ENCODE measurements at places on chromosomes 16 and 17. TPM values are rescaled to one million over a fixed set of nuclear protein-coding genes. Genes with fewer than 3 reads are reported as not detected.

DNA sequence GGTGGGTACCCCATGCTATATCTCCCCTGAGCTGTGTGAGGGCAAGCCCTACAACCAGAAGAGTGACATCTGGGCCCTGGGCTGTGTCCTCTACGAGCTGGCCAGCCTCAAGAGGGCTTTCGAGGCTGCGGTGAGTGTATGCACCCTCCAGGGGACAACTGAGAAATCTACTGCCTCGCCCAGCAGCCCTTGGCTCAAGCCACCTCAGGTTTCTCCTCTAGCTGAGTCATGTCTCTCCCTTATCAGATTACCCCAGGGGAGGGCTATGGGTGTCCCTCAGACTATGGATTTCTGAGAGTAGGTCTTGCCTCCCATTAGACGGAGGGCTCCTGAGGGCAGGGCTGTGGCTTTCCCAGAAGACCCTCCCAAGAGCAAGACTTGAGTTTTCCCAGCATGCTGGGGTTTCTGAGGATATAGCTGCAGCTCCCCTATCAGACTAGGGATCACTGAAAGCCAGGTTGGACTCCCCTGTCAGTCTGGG lies 6.7 kb downstream of the NEK8 start:
- no peak for DNase-seq

Gene PPL
- 105 TPM for total RNA-seq

Gene SULT1A3
- 5.8 TPM for total RNA-seq

Gene TMEM100
- 21.5 TPM for total RNA-seq

Gene RGS11
- total RNA-seq = 2.3 TPM

GRCh38 chr16:79571903-79572535 lies 28.5 kb downstream of the MAF start:
- no peak for DNase-seq

Gene IGF2BP1
- 4.5 TPM for total RNA-seq
